ENCODE measurements at places on chromosomes 6 and 20.

- DNase-seq, result no peak
Measured at GRCh38 chr6:116066789-116067188, 6.1 kb upstream of the FRK start.

GRCh38 chr6:39818695-39819094 is 26.5 kb downstream of the DAAM2 start:
- no peak for DNase-seq

GRCh38 chr6:14072084-14072483 is 45.5 kb upstream of the CD83 start:
- DNase-seq, result peak; percentile 19

DNA sequence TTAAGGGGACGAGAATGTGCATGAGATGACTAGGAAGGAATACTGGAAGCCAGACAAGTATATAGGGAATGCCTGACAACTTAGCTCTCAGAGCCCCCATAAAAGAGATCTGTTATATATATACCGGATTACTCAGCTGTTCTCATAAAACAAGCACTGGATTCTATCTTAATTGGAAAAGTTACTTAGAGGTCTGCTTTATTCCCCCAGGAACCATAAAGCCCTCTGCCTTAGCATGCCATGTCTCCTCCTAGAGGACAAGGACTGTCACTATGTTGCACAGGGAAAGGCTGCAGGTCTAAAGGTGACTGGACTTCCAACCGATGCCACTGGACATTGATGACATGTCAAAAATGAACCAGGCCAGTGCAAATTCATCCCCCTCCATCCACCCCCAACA is 6.4 kb downstream of the EXOC2 start:
- no peak for DNase-seq

DNA sequence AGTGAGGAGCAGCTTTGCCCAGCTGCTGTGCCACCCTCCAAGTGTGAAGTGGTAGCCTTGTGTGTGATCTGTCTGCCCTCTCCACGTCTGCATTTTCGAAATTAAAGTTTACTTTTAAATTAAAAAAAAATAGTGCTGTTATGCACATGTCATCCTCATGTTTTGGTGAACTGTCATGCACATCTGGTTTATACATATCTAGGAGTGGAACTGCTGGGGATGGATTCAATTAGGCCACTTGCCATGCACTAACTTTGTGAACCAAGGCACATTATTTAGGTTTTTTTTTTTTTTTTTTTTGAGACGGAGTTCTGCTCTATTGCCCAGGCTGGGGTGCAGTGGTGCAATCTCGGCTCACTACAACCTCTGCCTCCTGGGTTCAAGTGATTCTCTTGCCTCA is 3.6 kb downstream of the GTSF1L start:
- DNase-seq, result no peak

DNA sequence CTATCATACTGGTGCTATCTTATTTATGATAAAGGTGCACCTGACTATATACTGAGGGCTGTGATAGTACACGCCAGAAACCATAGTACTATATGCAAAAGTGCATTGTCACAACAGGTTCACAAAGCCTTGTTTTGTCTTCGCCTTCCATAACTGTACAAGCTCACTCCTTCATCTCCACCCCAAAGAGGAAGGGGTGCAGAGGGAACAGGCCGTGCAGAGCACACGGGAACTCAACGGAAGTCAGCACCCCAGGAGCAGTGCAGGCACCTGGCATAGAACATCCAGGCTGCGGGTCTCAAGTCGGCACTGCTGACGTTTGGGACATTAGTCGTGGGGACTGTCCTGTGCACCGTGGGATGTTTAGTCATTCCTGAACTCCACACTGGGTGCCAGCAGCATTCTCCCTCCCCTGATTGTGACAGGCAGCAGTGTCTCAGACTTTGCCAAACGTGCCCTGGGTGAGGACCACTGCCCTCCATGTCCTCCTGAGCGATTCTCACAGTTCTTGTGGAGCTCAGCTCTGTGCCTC is 99.7 kb downstream of the PXDC1 start:
- no peak for DNase-seq

GRCh38 chr6:134599079-134599478 is 281.2 kb upstream of the SGK1 start:
- DNase-seq, result no peak

GRCh38 chr6:116352515-116353471 is 18.0 kb upstream of the DSE start:
- DNase-seq, result peak; percentile 61

DNA sequence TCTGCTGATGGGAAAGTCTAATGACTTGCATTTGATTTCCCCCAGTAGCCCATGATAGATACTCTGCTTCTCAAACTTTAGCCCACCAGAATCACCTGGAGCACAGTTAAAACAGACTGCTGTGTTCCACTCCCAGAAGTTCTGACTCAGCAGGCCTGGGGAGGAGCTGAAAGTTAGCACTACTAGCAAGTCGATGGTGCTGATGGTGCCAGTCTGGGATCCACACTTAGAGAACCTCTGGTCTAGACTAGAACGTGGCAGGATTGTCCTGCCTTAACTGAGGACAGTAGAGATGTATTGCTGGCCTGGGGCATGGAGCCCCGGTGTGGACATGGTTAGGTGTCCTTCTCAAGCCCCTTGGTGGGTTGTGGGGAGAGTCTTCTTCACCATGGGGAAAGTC is 8.7 kb downstream of the TOX2 start:
- DNase-seq, result no peak

DNA sequence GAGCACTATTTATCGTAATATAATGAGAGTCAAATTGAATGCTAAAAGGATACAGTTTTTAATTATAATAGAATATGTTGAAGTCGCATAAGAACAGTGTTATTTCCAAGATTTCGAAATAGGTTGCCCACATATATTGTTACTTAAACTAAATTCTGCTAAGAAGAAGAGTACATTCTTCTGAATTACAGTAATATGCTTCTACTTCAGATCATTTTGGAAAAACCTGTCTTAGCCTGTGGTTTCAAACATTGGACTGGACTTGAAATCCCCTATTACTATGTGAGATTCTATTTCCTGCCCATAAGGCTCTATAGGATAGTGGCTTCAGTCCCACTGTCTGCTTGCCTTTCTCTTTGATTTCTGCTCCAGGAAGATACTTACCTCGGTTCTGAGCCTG is 137.2 kb downstream of the B3GAT2 start:
- peak; percentile 10 for DNase-seq

GRCh38 chr6:149248693-149249369 is 68.7 kb upstream of the TAB2 start:
- DNase-seq, result peak; percentile 46

GRCh38 chr6:73176057-73176456 is 49.2 kb downstream of the KHDC1L start:
- no peak for DNase-seq

DNA sequence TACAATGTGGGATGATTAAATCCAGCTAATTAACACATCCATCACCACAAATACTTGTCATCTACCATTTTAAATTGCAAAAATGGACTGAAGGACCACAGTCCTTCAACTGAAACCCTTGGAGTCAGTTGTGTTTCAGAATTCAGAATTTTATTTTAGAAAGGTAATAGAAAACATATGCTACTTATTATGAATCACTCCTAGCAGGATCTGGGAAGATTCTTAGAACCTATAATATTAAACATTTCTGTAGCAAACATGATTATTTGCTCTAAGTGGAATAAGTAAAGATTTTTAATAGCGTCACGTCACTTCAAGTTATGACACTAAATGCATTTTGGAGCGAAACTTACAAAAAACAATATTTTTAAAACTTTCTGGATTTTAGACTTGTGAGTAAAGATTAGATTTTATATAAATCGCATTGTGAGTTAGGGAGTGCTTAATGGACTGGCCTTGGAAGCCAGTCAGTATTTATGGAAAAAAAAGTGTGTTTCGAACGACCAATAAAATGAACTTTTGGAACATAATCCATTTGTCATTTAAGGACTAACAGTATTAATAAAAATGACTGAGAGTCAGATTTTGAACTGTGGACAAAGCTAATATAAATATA is 71.8 kb upstream of the PHACTR2 start:
- DNase-seq, result no peak

DNA sequence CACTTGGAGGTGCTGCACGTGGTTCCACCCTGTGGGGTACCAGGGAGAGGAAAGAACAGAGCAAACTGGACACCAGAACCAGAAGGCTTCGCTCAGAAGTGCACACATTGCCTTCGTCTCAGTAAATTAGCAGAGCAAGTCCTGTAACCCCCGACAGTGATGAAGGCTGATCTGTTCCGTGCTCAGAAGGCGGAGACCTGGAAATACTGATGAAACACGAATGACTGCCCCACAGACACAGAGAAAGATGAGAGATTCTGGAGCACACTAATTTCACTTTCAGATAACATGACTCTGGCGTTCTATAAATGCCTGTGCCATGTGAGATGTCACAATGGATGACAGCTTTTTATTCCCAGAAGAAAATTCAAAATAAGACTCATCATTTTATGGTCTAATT is 44.2 kb upstream of the CCR6 start:
- DNase-seq, result no peak

DNA sequence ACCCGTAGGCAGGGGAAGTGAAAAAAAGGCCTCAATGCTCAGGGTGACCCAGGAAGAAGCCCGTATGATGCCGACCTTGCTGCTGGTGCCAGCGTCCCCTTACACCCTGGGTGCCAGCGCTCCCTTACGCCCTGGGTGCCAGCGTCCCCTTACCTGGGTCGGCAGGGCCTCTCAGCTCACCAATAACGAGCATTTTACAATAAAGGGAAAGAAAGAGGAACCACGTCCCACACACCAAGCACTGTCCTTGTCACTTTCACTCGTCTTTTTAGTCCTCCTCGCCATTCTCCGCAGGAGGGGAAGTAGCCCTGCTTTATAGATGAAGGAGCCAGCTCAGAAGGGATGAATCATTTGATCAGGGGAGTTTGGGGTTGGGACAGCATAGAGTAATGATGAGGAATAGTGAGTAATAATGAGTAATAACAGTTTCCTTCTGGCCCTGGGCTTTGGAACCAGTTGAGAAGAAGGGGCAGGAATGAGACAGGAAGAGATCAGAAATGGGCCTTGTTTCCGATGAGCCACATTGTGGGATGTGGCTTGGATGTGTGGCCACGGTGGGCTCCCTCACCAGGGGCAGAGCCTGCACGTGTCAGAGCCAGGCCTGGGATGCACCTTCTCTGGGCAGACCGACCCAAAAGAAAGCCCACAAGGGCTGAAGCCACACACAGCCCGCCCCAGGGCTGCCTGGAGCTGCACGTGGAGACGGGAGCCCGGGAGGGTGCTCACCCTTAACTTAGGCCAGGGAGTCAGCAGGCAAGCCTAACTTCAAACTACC is 75.7 kb downstream of the SYNJ2 start:
- peak; percentile 95 for DNase-seq

DNA sequence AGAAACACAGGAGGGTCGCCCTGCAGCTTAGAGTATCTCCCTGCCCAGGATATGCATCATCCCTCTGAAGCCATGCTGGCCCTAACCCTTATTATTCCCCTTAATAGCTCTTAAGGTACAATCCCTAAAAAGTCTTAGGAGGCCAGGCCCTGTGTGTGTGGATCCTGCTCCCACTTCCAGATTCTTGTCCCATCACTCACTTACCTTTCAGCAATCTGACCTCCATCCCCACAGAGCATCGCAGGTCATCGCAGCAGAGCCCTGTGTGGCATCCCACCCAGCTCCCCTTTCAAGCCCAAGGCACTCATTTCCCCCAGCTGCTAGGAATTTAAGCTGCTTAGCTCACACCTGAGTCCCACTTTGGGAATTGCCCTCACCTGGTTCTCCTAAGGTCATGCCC is 223.8 kb upstream of the SMLR1 start:
- no peak for DNase-seq

- peak; percentile 40 for DNase-seq
Measured at GRCh38 chr6:36247693-36248092, 22.2 kb upstream of the PNPLA1 start.

- DNase-seq, result peak; percentile 62
Measured at GRCh38 chr20:62961310-62961783, 8.8 kb downstream of the SLC17A9 start.

DNA sequence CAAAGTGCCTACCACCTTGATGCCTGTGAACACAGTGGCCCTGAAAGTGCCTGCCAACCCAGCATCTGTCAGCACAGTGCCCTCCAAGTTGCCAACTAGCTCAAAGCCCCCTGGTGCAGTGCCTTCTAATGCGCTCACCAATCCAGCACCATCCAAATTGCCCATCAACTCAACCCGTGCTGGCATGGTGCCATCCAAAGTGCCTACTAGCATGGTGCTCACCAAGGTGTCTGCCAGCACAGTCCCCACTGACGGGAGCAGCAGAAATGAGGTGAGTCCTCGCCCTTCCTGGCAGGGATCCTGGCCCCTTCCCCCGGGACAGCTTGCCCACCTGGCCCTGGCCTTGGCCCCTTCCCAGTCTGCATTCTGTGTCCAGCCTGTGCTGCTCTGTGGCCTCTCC is 17.9 kb downstream of the MAVS start:
- no peak for DNase-seq

DNA sequence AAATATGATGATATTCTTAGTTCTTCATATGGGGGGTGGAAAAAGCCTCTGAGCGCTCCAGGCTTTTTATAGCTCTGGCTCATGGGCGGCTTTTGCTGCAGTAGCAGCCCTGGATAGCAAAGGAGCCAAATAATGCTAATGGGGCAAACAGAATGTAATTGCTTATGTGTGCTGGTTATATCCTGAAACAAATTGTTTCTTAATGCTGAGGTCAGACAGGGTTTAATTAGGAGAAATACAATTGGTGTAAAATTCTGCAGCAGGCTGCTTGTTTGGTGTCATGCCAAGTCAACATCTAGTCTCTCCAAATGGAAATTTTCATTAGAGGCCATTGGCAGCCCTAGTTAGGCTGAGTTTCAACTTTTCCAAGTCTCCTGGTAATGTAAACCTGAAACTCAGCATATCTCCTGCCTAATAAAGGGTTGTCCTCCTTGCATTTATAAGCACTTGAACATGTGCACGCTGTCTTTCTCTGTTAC is 530.1 kb upstream of the NOX3 start:
- no peak for DNase-seq

DNA sequence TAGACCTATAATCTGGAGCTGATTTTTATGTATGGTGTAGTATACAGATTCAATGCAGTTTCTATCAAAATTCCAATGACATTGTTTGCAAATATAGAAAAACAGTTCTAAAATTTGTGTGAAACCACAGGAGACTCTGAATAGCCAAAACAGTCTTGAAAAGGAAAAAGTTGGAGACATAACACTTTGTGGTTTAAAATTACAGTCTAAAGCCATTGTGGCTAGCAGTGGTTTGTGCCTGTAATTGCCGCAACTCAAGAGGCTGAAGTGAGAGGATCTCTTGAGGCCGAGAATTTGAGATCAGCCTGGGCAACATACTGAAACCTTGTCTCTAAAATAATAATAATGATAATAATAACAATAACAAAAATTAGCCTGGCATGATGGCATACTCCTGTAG is 213.7 kb downstream of the CDKAL1 start:
- no peak for DNase-seq

Data from epithelial cell of esophagus (primary cell).